Fibroblast of villous mesenchyme (primary cell): ENCODE measurements at places on chromosomes 12 and 14.
A peak's percentile ranks its signal among the peaks of the same experiment; 100 is the strongest.

DNA sequence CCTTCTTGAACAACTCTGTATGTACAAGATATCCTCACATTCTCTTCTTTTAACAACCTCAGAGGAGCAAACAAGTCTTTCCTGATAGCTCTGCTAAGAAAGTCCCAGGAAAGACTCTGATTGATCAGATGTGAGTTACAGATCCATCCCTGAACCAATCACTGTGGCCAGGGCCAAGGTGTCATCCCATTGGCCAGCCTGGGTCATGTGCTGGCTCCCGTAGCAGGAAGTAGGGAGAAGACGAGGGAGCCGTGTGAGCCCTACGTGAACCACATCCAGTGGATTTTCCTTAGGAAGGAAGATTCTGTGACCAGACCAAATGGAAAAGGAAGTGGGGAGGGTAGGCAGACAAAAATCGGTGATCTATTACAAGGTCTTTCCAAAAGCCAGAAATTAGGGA lies 5.6 kb downstream of the P2RX7 start:
- DNase-seq: no peak

- DNase-seq: no peak
These were observed 382.8 kb downstream of the ADAMTS20 start for GRCh38 chr12:43169115-43169681.

GRCh38 chr12:118590406-118591150 lies 214.2 kb downstream of the SUDS3 start:
- DNase-seq: no peak

GRCh38 chr14:44341116-44341515 lies 166.0 kb downstream of the FSCB start:
- no peak for DNase-seq

GRCh38 chr14:70664698-70665447 lies 23.2 kb downstream of the TTC9 start:
- no peak for DNase-seq

DNA sequence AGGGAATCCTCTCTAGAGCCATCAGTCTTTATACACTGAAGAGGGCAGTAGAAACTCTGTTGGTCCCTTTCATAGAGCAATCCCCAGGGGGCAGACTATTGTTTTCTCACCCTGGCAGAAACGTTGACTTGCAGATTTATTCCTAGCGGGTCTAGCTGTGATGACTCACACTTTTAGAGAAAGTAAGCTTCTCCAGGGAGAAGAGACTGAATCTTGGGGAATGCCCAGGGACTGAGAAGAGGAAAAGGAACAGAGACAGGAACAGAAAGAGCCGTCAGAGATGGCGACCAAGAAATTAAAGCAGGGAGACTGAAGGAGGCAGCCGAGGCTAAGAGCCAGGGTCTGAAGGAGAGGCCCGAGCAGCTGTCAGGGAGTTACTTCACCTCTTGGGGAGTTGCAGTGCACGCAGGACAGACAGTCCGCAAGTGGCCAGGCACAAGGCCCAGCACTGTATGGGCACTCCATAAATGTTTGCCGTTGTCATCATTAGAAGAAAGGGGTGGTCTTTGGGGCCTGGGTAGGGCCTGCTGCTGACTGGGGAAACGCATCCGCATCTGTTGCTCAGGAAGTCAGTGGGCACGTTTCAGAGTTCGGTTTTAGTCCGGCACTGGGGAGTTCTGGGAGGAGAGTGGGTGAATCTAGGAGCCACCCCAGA lies 13.0 kb downstream of the PLEKHG6 start:
- DNase-seq: peak; percentile 92

DNA sequence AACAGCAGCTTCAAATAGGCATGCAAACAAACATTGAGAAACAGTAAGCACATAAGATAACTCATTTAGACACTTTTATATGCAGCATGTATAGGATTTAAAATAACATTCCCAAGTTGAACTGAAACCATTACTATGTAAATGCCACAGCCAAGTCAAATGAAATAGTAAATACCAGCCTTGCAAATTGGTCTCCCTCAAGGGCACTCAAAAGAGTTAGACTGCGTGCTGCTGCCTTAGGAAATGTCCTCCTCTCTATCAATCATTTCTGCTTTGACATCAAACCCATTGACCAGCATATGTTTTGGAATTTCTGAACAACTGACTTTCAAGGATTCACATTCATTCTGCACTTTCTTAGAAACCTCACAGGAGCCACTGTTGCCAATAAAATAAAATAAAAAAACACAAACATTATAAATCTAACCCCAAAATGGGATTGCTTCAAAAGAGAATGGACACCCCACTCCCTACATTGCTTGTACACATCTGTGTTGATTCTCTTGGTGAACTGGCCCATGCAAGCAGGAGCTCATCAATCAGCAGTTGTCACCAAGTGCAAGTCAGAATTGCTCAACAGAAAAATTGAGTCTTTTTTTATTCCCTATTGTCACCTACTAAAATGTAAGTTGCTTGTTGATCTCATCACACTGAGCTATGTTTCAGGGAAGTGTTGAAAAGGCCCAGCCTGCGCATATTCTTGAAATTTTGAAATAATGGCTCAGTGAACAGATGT lies 256.2 kb downstream of the DAD1 start:
- no peak for DNase-seq

DNA sequence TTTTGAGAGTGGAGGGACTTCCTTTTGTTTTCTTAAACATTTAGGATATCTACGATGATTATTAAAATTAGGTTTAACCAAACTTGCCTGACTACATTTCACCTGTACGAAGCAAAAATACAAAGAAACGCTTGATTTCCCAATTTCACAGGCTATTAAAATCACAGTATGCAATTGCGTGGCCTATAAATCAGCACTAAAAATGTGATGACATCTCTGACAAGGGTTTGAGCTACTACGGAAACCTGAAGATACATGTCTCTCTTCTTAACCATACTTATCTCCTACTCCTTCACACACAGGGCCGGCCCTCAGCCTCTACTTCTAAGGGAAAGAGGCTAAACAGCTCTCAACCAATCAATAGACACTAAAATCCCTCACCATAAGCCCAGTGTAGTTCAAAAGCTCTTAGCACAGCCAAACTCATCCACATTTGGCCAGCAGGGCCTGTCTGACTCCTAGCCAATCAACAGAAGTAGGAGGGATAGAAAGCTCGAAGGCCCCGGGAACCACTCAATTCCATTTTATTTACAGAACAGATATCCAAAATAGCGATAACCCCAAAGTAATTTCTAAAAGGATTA lies 137.3 kb downstream of the FOXN3 start:
- no peak for DNase-seq
